ENCODE measurements at places on chromosomes 7 and 10.
A peak's percentile ranks its signal among the peaks of the same experiment; 100 is the strongest.

GRCh38 chr7:55964261-55965099 is at the start of gene NIPSNAP2:
Gene NIPSNAP2, plus strand, starts transcription at chr7:55964585. Its CDS starts 25 bp downstream, at chr7:55964610.
- peak; percentile 91 for DNase-seq

- no peak for DNase-seq
Observed at GRCh38 chr10:14403881-14404623, 73.3 kb upstream of the FRMD4A start.

GRCh38 chr7:126223729-126224128 is 1029.0 kb downstream of the GRM8 start:
- no peak for DNase-seq

DNA sequence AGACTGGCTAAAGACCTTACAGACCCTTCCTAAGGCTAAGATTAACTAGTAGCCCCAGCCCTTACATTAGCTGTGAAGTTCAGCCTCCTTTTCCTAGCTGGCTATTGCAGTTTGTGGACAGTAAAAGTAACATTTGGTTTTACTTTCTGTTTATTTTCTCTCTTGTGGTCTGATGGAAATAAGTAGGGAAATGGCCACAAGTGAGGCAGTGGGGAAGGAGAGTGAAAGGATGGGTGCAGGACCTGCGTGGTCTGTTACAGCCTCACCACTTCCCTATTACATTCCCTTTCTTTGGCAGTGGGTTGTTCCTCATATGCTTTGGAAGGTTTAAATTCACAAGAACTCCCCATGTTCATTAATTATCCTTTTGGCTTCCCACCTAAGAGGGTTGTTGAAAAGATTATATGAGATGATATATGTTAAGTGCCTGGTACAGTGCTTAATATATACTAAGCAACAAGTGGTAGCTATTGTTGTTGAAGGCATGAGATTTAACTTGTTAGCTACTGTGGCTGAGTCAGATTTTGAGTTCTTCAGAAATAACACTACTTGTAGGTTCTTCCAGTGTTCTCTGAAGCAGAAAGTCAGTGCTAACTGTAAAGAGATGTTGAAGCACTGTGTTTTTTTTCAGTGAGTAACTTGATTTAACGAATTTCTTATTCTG is 181.7 kb downstream of the ST7 start:
- no peak for DNase-seq

DNA sequence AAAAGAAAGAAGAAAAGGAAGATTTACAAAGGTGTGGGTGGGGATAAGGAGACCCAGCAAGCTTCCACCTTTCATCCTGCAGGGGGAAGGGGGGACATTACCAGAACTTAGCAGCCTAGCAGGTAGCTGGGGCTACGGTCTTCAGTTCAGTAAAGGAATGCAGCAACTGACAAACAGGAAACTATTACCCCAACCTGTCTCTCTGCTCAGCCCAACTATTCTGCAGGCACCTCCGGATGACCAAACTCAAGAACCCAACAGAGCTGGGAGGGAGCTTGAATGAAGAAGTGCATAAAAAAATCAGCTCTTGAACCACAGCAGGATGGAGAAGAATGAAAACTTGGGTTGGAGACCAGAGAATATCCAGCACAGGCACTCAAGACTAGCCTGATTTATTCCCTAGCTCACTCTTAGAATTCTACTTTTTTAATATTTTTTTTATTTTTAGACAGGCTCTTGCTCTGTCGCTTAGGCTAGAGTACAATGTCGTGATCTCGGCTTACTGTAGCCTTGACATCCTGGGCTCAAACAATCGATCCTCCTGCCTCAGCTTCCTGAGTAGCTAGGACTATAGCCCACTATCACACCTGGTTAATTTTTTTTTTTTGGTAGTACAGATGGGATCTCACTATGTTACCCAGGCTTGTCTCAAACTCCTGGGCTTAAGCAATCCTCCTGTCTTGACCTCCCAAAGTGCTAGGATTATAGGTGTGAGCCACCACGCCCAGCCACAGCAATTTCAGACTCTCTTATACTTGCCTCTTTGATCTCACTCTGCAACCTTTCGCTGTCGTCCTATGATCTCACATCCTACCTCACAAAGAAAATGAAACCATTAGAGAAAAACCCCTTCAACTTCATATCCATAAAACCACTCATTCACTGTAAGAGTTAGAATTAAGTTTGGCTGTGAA is 18.5 kb upstream of the C10orf67 start:
- DNase-seq = peak; percentile 37

DNA sequence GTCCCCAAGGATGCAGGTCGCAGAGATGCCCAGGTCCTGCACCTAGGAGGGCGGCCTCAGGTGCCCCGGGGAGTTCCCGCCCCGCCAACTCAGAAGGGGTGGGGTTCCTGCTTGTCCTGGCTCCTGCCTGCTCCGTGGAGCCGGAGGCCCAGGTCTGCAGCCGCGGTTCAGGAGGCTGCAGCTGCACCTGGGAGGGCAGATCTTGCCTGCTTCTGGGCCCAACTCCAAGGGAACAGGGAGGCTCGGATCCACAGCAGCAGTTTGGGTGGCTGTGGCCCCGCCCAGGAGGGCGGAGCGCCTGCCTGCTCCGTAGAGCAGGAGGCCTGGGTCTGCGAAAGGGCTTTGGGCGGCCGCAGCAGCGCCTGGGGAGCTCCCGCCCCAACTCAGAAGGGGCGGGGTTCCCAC is 108.2 kb upstream of the EGR2 start:
- DNase-seq = no peak

- DNase-seq = no peak
Observed at GRCh38 chr10:106336874-106337273, 827.6 kb downstream of the SORCS1 start.

- DNase-seq = no peak
Observed at GRCh38 chr7:12957487-12957886, 270.1 kb downstream of the ARL4A start.

GRCh38 chr7:43141091-43141490 is 28.6 kb downstream of the HECW1 start:
- DNase-seq = no peak

- DNase-seq = no peak
Observed at GRCh38 chr7:24192691-24193090, 91.3 kb upstream of the NPY start.

GRCh38 chr7:127715901-127716300 is 63.9 kb downstream of the SND1 start:
- DNase-seq = no peak

DNA sequence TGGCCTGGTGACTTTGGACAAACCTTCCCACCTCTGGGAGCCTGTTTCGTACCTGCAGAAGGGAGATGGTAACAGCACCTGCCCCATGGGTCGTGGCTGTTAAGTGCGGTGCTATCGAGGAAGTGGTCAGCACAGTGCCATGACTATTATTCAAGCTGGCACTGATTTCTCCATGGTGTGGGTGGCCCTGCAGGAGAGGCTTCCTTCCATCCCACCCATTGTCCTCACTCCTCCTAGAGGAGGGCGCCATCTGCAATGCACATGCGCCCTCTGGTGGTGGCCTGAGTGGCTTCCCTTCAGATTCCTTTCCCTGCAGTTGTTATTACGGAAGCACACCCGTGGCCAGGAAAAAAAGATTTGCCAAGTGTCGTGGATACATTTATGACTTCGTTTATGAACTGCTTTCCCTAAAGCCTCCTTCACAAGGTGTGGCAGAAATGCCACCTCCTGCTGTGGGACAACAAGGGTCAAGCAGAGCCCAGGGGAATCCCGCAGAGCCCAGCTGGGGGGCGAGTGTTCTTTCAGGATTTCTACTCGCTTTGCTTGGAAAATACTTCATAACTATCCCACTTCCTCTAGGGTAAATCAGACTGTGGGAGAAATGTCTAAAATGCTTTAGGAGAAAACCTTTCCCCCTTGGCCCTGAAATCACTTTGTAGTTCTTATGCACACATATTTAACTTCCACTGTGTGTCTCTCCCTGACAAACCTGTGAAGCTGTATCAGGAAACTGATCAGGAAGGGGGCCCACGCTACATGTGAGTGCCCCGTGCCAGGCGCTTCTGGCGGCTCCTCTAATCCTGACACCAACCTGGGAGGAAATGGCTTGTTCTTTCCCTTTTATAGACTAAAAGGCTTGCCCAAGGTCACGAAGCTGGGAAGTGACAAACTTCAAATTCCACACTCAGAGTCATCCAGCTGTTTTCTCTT is 98.0 kb upstream of the ANLN start:
- DNase-seq = peak; percentile 79

DNA sequence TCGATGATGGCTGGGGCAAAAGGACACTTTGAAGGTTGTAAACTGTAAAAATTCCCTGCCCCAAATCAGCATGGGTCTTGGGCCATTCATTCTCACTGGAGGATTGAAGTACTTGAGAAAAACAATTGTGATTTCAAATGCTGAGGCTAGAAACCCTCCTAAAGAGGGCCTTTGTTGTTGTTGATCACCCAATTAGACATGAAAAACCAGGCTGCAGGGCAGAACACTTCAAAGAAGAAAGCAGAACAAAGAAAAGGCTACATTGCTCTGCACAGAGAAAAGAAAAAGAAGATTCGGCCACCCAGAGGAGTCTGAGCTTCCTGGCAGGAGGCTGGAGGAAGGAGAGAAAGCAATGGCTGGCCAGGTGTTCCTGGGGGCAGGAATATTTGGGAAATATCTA is 143.1 kb downstream of the NPY start:
- DNase-seq = no peak

DNA sequence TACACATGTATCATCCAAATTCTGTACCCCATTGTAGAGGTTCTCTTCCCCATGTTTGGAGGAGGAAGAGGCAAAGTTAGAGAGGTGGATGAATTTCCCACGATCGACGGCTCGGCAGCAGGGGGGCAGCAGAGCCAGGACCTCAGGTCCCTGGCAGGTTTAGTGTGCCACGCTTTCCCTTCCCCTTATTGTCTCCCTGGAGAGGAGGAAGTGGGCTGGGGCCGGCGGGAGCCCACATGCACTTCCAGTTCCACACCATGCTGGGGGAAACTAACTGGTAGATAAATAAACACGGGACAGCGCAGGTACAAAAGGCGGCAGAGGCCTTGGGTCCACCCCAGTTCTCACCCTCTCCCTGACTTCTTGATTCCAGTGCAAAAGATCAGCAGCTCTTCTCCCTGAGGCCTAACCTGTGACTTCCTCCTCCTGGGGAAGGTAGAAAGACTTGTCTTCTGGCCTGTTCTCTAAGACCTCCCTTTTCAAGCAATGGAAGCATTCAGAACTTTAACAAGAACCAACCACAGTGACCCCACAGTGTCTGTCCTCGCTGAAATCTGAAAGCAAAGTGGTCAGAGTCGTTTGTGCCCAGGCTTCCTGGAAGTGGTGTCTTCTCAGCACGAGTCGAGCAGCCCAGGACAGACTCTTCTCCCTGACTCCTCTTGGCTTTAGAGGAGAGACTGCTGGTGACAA is 30.5 kb upstream of the SRGN start:
- DNase-seq = no peak

- DNase-seq = no peak
Observed at GRCh38 chr10:121503587-121504051, 94.6 kb downstream of the FGFR2 start.

GRCh38 chr10:89164080-89164479 is 43.0 kb downstream of the CH25H start:
- DNase-seq = no peak

- no peak for DNase-seq
Observed at GRCh38 chr10:89283936-89284475, 17.8 kb upstream of the IFIT2 start.

DNA sequence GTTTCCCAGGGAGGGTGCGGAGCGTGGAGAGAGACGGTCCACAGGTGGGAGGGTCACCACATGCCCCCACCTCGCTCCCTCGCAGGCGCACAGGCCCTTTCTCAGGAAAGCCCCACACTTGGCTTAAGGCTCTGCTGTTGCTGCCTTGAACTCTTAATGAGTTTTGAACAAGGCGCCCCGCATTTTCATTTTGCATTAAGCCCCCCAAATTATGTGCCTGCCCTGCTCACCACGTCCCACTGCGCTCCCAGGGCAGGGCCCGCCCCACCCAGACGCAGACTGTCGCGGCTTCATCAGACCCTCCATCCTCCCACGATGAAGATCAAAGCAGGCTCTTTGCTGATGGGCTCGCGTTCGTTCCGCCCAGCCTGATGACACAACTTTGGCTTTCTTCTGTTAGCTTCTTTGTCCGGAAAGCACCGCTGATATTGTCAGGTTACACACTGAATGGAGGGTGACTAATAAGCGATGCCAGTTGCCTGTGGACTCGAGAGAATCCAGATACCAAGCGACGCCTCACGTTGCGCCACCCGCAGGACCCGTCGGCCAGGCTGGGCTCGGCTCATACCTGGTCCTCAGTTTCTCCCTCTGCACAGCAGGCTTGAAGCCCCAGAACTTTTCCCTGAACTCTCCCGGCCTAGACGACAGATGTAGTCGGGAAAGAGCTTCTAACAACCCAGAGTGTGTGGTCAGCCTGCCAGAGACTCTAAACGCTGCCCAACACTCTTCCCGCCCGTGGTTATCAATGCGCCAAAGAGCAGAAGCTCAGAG is 9.5 kb downstream of the CALML3 start:
- DNase-seq = no peak

DNA sequence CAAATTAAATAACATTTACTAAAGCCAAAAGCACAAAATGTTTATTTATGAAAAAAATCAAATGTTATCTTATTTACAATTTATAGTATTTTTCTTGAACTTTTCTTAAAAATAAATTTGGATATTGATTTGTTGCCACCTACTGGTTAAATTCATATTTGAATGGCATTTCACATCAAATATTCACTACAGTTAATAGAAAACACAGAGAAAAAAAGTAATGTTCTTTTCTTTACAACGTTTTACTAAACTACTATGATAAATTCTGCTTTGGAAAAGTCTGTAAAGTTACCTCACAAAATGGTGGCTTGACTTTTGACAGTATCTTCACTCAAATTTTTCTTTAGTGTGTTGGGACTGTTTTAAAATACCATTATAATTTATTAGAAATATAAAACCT is 52.7 kb downstream of the SRPK2 start:
- DNase-seq = no peak

- no peak for DNase-seq
Observed at GRCh38 chr10:62037166-62037831, 135.8 kb downstream of the ARID5B start.

DNA sequence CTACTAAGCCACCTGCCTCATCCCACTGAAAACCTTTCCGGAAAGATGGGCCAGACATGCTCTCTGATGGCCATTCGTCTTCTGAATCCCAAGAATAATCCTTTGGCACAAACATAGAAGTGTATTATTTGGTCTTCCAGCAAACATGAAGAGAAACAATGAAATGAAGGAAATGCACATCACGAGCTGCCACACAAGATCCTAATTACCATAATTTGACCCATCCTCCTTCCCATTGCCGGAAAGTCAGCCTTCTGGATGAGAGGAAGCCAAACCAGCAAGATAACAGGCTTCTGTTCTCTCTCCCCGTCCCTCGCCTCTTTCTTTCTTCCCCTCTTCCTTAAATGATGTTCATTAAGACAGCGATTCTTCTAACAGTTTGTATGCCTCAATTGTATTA is 218.9 kb upstream of the KMT2E start:
- DNase-seq = no peak

GRCh38 chr7:102873470-102874165 is 39.2 kb upstream of the LRRC17 start:
- DNase-seq = no peak

- DNase-seq = no peak
Observed at GRCh38 chr10:1630304-1630703, 107.0 kb downstream of the ADARB2 start.

GRCh38 chr10:11813855-11814567 is 9.1 kb upstream of the PROSER2 start:
- no peak for DNase-seq

- DNase-seq = no peak
Observed at GRCh38 chr10:86355571-86356038, 11.0 kb downstream of the GRID1 start.

GRCh38 chr10:58701405-58702135 is 188.9 kb downstream of the BICC1 start:
- DNase-seq = no peak

Measured in GM13976 (cell line).